GM12892 (cell line): ENCODE measurements at places on chromosomes 1 and 21.

DNA sequence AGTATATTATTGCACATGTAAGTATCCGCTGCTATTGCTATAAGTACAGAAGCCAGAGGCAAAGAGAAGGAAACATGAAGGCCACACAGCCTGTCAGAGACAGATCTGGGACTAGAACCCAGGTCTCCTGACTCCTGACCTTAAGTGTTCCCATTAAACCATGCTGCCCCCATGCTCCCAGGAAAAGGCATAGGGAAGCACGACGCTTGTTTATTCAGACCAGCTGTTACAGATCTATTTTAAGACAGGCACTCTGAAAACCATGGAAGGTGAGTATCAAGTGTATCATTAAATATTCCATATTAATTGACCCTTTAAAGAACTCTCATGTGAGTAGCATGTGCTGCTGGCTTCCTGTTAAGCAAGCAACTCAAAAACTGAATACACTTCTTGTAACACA, 11.4 kb downstream of the VAV3 start:
- no peak for DNase-seq

DNA sequence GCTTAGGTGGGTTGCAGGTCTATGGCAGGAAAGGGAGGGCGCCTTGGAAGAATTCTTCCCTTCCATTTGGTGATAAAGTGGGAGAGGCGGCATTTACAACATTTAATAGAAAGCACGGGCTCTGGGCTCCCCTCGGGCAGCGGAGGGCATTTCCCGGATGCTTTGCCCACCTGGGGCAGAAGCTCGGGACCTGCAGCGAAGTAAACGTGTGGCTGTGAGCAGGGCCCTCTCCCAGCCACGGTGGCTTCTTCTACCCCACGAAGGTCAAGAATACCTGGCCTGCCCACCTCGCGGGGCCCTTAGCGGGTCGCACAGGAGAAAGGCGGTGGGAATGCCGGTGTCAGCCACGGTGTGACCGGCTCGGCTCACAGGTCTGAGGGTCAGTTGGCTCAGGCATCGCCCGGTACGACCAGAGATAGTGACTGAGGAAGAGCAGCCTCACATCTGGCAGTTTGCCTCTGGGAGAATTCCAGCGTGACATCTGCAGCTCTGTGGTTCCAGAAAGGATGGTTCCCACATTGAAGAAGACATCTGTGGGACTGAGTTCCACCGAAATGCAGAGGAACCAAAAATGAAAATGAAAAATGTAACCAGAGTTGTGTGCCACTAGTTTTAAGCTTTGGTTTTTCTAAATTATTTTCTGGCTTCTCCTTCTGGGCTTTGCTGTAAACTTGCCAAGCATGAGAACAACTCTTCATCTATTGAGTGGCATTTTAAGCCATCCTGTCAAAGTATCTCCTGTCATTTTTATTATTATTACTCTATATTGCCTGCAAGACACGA, 720 bp upstream of the F3 start:
- DNase-seq: no peak

- no peak for DNase-seq
Measured at GRCh38 chr1:14280909-14281308, 317.6 kb upstream of the KAZN start.

DNA sequence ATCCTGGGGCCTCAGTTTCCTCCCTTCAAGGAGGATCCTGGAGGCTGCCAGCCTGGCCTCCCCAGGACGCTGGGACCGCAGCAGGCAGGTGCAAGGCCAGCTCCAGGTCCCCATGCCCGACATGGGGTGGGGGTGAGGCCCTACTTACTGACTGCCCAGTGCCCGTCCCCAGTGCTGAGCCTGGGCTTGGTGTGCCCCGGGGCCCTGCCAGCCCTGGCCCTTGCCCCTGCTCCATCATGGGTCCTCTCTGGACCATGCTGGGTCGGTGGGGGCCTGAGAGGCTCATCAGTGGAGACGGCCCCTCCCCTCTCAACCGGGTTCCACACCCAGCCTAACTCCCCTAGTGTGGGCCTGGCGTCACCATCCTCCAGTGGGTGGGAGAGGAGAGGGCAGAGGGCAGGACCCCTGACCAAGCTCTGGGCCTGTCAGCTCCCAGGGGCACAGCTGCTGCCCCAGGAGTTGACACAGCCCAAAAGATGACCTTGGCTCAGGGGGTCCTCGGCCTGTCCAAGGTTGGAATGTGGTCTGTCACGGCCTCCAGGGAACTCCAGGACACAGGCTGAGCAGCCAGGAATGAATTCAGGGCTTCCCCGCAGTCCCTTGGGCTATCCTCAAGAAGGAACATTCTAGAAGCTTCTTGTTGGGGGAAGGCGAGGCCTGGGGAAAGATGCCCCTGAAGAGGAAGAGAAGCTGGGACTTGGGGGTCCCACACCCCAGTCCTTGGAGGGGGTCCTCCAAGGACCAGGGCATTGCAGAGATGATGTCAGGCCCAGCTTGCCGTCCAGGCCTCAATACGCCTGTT, 17.6 kb upstream of the ARF1 start:
- no peak for DNase-seq

GRCh38 chr1:203898458-203899352, 37.3 kb downstream of the SNRPE start:
- no peak for DNase-seq

- DNase-seq: no peak
Measured at GRCh38 chr1:93518516-93518915, 70.6 kb downstream of the FNBP1L start.

DNA sequence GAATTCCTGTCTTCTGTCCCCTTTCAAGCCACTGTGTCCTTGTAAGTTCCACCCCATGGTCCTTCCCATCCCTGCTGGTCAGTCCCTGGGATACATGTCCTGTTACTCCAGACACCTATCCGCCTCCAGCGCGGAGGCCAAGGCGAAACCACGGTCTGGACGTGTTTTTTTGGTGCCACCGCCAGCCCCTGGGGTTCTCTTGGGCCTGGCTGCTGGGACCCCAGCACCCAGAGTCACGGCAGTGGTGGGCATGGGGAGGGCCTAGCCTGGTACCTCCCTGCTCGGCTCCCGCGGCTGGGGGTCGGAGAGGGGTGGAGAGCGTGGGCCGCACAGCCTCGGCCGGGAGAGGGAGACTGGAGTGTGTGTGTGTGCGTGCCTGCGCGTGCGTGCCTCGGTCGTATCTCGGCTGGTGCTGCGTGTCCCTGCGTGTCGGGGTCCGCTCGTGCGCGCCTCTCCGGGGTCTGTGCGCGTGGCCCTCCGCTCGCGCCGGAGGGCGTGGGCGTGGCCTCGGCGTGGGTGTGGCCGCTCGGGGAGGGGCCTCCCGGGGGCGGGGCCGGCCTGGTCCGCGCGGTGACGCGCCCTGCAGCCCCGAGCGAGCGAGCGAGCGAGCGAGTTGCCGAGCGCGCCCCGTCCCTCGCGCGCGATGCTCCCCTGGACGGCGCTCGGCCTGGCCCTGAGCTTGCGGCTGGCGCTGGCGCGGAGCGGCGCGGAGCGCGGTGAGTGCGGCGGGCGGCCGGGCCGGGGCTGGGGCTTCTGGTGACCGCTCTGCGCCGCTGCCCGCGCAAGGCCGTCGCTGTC, at the start of gene VWA1:
Gene VWA1, plus strand, starts transcription at position 585 of the 798 bp plus-strand sequence. Its CDS starts 59 bp downstream, at position 644.
- peak; percentile 93 for DNase-seq

DNA sequence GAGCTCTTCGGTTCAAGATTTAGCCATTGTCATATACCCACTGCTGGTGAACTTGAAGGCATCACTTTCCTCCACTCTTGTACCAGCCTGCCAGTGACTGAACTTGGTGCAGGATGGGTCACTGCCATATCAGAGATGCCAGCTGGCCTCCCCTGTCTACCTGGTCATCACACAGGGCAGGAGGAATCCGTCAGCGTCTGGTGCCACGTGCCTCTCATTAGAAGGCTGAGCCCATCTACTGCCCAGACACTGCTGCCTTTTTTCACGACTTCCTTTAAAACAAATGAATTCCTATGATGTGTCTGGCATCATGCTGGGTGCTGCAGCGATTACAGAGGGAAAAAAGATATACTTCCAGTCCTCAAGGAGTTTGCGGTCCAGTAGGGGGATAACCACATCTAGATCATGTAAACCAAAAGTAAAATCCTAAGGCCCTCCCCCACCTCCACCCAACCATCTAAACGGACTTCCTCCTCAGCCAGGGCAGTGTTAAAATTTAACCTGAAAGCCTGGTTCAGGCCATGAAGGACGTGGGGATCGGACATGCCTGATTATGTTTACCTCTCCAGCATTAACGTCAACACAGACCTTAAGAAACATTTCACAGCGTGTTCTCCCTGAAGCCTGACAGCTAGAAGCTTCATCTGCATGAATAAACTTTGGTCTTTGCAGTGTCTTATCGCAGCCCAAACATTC, 29.2 kb upstream of the PDE9A start:
- DNase-seq: no peak

- no peak for DNase-seq
Measured at GRCh38 chr1:161200421-161200991, 1.7 kb upstream of the ADAMTS4 start.

- no peak for DNase-seq
Measured at GRCh38 chr1:51750218-51750617, 128.3 kb downstream of the NRDC start.

- no peak for DNase-seq
Measured at GRCh38 chr1:91916811-91917460, 31.0 kb upstream of the TGFBR3 start.

- no peak for DNase-seq
Measured at GRCh38 chr1:53166912-53167311, 24.5 kb upstream of the SLC1A7 start.

DNA sequence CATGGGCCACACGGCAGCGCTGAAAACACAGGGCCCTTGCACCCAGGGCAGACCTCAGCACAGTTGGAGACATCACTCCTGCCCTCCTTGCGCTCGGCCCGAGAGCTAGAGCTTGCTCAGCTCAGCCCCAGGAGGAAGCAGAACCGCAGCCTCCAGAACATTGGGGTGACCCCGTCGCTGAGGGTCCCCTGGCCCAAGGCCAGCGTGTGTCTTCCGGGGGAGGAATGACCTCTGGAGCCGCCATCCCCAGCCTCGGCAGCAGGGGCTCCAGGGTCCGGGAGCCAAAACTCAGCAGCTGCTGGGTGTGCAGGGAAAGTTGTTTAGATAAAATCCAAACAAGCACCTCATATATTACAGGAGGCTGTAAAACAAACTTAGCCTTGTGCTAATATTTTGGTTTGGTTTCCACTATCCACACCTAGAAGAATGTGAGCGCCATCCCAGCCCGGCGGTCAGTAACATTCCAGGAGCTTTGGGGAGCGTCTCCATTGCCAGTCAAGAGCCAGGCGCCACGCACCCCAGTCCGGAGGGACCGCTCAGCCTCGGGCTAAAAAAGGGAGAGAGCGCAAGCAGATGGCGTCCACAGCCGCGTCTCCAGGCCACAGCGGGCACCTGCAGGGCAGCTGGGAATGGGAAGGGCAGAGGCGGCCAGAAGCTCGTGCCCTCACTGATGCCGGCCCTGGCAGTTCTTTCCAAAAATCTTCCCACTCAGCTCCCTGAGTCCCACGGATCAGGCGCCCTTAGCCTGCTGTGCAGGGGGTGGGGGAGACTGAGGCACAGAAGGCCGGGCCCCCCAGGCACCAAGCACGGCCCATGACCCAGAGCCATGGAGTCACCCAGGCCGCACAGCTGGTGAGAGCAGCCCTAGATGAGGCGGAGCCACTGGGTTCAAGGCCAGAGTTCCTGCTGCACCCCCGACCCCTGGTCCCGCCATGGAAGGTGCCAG, 52.0 kb downstream of the SLX9 start:
- DNase-seq: no peak
